ENCODE measurements at places on chromosomes 5 and 9.

GRCh38 chr5:142872795-142873194 is 102.6 kb downstream of the ARHGAP26 start:
- DNase-seq, result no peak

GRCh38 chr9:347667-348292 is 133.1 kb downstream of the DOCK8 start:
- no peak for DNase-seq

- DNase-seq, result no peak
Measured at GRCh38 chr5:168788107-168788506, 208.9 kb upstream of the PANK3 start.

DNA sequence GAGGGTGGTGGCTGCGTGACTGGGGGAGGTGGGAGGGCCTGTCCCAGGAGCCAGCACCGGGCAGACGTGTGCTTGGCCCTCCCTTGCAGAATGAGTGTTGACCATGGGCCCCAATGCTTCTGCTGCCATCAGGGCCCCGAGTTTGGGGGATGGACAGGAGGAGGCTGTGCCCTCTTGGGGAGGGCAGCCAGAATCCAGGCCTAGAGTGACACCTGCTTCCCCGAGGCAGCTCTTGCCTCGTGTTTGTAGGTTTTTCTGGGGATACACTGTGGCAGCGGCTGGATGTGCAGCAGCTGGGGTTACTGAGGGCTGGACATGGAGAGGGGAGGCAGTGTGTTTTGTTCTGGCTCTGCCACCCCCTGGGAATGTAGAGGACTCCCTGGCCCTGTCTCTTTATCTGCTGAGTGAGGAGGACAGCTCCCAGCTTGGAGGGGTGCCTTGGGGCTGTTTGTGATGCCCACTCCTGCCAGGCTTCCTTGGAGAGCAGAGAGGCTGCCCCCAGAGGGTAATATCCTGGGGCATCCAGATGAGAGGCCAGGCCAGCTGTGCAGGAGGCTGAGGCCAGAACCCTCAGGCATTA is 22.7 kb downstream of the WNK2 start:
- DNase-seq, result no peak

- no peak for DNase-seq
Measured at GRCh38 chr9:38319496-38320173, 72.9 kb upstream of the ALDH1B1 start.

DNA sequence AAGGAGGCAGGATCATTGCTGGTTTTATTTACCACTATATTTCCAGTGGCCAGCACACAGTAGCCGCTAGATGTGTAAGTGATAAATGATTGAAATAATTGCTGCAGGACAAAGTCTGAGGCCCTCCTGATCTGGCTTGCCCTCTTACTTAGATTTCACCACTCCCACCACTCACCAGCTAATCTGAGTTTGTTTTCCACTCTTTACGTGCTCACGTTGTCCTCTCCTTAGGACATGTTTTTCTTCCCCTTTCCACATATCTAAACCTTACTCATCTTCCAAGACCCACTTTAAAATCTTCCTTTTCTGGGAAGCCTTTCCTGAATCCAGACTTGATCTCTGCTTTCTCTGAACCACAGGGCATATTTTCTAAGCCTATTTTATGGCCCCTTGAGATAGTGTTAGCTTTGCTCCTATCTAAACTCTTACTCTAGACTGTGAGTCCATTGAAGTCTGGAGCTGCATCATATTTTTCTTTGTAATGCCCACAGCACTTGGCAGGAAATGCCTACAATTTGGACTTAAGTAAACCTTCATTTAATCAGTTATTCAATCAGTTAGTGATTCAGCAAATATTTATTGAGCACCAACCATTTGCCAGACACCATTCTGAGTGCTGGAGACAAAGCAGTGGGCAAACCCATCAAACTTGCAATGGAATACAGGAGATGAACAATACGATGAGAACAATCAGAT is 2.4 kb downstream of the TLR4 start:
- DNase-seq, result no peak

GRCh38 chr5:147892696-147893296 is 13.5 kb downstream of the C5orf46 start:
- DNase-seq, result no peak

DNA sequence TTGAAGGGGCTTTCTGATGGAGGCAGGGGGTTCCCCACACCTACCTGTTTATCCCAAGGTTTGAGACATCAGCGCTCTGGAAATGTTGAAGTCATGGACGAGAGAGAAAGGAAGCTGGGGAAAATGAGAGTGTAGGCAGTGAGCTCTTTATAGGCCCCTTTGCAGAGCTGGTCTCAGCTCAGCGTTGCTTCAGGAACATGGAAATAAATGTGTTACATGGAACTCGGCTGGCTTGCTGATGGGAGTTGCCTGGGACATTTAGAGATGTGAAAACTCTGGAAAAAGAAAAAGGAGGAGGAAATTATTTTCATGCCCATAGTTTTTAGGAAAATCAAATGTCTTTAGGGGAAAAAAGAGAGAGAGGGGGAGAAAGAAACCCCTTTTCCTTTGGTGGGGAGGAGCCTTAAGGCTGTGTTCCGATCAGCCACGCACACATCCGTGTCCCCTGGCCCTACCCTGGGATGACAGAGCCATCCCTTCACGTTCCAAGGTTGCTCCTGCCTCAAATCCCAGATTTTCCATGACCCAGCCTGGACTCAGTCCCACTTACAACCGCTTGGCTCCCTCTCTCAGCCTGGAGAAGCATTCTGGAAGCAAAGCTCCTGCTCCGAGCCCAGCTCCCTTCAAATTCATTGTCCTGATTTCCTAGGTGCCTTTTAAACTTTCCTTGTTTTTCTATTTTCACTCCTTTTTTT is 78.3 kb downstream of the COL27A1 start:
- DNase-seq, result no peak

DNA sequence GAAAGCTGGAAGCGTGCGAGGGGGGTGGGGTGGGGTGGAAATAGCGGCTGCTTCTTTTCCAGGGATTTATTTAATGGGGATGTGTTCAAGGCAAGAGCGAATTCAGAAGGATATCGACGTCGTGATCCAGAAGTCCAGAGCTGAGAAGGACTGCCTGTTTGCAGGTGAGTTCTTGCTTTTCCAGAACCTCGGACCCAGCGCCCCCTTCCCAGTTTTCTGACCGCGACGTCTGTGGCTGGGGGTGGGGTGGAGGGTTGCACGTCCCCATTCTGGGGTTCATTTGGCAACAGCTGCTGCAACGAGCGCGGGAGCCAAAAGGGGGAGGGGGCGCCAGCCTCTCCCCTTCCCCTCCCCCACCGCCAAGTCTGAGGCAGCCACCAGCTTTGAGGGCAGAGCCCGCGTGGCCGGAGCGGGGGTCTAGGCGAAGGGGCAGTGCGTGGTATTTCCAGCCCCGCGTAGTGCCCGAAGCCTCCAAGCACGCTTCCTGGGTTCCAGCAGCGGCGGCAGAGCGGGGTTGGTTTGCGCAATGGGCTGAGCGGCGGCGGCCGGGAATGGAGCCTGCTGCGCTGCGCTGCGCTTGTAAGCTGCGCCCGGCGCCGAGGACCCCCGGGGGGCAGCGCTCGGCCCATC is 701 bp downstream of the PARP8 start:
- peak; percentile 43 for DNase-seq

DNA sequence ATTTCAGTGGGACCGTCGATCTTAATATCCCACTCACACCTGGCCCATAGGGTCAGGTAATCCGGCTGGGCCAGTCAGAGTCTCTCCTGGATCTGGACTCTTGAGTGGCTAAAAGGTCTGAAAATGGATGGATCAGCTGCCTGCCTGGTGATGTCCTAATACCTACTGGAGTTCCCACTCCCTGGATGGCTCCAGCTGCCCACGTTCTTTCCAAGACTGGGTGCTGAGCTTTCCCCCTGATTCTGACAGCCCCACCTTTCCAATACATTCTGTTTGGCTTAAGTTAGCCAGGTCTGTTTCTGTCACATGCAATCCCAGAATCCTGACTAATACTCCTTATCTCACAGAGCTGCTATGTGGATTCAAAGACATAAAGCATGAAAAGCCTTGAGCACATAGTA is 10.2 kb downstream of the SH3PXD2B start:
- DNase-seq, result no peak

DNA sequence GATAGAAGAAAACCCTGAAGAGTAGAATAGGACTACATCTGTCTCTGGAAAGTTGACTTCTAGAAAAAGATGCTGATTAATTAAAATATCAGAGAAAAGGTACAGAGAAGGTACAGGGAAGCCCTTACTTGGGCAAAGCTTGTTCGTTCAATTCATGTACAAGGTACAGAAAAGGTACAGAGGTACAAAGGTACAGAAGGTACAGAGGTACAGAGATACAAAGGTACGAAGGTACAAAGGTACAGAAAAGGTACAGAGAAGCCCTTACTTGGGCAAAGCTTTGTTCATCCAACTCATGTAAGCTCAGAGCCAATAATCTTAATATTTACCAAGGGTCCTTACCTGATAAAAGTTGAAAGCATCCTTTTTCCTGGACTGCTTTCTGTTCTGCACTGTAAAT is 182.3 kb downstream of the PCSK1 start:
- DNase-seq, result no peak

Data from activated T-cell treated with anti-CD3 and anti-CD28 coated beads for 24 hours (primary cell).